ENCODE measurements at places on chromosomes 13 and 19.

GRCh38 chr19:52778811-52779210, 7.8 kb downstream of the ZNF600 start:
- no peak for DNase-seq

DNA sequence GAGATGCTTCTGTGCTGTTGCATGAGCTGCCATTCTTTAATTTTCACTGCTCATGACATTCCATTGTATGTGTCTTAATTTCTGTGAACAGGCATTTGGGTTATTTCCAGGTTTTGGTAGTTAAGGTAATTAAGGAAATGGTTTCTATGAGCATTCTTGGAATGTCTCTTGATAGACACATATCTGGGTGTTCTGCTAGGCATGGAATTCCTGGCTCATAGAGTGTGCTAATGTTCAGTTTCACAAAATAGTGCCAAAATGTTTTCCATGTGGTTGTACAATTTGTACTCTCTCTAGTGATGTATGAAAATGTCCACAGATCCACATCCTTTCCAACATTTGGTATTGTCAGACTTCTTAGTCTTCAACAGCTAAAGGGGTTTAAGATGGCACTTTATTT, 680.9 kb upstream of the SGCG start:
- no peak for DNase-seq

- no peak for DNase-seq
Measured at GRCh38 chr13:32257649-32258048, 57.5 kb downstream of the ZAR1L start.

DNA sequence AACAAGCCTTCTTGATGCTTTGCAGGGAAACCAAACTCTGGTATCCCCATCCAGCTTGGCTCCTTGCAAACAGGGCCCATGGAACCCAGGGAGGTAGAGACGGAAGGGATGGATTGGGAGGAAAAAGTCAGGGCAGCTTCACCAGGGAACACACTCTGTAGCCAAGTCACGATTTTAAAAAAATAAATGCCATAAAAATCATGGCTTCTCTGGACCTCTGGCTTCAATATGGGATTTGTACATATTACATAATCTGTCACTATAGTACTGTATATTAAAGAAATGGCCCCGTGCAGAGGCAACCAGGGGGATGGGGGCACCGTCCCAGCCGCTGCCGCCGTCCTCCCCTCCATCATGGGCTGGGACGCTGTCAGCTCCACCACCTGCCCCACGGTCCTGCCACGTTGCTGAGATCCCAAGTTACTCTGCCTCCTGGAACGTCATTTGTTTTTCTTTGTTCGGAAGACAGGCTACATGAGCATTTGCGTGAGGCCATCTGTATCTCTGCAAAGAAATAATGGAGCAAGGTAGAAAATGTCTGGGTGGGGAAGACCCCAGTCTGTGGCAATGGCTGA, 313.3 kb downstream of the ZNF536 start:
- no peak for DNase-seq

GRCh38 chr13:32378012-32378411, 49.9 kb downstream of the N4BP2L1 start:
- no peak for DNase-seq

- DNase-seq: no peak
Measured at GRCh38 chr19:19475849-19476828, 39.2 kb downstream of the TSSK6 start.

DNA sequence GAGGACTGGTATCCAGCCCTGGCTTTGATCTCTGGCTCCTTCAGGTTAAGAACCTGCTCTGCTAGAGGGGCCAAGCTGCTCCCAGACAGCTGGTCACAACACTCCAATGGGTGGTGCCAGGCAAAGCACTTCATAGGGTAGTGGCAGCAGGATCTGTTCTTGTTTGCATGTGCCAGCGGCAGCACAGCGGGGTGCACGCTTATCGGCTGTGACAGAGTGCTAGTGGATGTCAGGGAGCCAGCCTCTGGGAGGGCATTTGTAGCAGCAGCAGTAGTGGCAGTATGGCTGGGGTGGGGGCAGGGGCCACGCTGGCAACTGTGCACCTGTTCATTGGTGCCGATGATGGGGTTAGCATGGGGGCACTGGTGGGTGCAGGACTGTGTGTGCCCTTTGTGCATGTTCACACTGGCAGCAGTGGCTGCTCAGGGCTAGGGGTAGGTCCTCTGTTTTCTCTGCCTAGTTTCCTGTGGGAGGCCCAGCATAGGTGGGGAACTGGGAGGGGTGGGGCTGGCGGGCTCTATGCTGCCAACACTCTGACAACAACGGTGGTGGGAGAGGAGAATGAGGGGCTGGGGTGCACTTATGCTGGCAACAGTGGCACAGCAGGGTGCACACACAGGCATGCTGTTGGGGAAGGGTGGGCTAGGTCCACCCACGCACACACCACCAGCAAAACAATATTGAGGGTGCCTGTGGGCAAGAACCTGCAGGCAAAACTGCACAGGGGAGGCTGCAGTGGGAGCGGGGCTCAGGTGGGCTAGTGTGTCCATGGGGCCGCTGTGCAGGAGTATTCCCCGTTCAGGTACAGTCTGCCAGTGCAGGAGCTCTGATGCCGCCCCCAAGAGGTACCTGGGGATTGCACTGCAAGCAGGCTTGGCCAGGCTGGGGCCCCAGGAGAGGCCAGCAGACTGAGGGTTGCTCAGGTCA, 19.3 kb downstream of the AP1M1 start:
- DNase-seq: no peak

- no peak for DNase-seq
Measured at GRCh38 chr19:52140032-52140710, 433 bp upstream of the ZNF616 start.

GRCh38 chr19:48698046-48698445, 2.3 kb downstream of the FUT2 start:
- no peak for DNase-seq

DNA sequence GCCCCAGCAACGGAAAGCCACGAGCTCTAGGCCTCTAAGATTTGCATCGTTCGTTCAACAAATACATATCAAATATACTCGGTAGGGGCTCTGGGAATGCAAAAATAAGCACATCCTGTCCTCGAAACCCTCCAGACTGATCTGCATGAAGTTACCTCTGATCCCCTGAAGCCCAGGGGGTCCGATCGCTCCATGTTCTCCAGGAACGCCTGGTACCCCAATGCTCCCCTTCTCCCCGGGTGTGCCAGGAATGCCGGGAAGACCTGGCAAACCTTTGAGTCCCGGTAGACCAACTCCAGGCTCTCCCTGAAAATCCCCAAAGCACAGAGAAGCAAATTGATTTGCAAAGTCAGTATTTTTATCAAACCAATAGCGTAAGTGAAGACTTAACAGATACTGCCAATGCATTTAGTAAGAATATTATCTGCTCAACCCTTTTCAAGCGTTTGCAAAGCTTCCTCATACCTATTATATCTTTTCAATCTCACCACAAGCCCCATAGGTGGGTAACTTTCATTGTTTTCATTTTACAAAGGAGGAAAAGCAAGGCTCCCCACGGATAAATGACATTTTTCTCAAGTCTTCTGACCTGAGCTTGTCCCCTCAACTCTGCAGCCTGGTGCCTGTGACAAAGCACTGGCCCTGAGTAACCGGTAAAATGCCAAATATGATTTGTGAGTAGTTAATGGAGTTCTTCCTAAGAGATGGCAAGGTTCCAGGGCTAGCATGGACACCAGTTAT, 127.7 kb downstream of the COL4A1 start:
- no peak for DNase-seq

DNA sequence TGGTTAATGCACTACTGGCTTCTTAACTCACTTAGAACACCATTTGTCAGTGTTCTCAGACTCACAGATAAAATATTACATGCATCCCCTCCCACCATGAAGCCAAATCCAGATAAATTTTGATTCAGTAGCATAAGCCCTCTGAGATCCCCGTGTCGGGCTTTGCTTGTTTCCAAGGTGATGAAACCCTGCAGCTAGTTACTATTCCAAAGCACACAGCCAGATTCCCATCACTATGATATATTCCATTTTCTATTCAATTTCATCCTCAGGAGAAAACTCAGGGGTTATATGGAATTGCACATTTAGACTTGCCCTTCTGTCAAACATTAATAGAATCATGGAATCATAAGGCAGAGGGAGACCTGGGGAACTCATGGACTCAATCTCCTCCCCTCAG, 9.4 kb upstream of the FAM124A start:
- DNase-seq: no peak

- no peak for DNase-seq
Measured at GRCh38 chr13:46181840-46182490, at the start of gene LCP1. TSS of gene LCP1 (minus strand) at chr13:46182177. CDS start at chr13:46159662, 22,515 bp downstream.

DNA sequence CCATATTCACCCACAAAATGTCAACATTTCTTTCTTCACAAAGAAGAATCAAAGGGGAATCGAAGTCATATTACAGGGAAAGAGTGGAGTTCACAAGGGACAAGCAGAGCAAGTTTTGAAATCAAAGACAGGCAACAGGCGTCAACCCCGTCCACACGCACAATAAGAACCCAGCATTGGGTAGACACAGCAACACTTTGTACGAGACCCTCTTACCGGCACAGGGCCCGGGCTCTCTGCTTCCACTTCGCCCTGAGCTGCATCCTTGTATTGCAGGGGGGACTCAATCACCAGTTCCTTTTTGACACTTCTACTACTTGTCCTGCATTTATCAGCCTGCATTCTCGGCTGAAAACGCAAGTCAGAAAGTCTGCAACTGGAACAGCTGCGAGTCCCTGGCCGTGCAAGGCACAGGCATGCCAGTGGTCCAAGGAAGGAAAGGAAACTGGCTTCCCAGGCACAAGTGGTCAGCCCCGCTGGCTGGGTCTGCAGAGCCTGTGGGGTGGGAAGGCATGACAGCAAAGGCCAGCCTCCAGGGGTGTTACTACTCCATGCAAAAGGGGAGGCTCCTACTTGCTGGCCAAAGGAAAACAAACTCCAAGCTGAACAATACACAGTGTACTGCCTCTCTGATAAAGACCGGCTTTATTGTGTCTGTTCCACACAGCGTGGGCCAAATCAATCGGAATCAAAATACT, at the start of gene DOCK9:
DOCK9 (minus strand) TSS at position 497 of the 698 bp plus-strand sequence; CDS start at position 342, 155 bp downstream.
- DNase-seq: peak; percentile 58

GRCh38 chr13:31987535-31988170, 43.9 kb upstream of the FRY start:
- DNase-seq: no peak

GRCh38 chr13:77492982-77493381, 42.5 kb upstream of the SCEL start:
- no peak for DNase-seq

DNA sequence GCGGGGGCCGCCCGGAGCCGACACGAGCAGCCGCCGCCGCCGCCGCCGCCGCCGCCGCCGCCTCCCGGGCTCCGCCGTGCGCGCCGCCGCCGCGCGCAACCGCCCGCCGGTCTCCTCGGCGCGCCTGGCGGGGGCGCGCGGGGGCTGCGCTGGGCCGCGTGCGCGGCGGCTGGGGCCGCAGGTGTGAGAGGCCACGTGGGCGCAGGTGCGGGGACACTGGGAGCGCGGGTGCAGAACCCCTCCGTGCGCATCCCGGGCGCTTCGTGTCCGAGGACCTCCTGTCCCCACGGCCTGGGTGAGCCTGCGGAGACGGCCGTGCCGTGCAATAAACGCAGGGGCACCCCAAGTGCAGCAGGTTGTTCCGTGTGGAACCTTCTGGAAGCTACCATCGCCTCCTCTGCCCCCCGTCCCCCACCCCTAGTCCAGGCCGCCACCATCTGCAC, at the start of gene LINGO3:
LINGO3 (minus strand) TSS at position 41 of the 443 bp plus-strand sequence. CDS start 16,378 bp downstream, outside the sequence.
- DNase-seq: no peak

DNA sequence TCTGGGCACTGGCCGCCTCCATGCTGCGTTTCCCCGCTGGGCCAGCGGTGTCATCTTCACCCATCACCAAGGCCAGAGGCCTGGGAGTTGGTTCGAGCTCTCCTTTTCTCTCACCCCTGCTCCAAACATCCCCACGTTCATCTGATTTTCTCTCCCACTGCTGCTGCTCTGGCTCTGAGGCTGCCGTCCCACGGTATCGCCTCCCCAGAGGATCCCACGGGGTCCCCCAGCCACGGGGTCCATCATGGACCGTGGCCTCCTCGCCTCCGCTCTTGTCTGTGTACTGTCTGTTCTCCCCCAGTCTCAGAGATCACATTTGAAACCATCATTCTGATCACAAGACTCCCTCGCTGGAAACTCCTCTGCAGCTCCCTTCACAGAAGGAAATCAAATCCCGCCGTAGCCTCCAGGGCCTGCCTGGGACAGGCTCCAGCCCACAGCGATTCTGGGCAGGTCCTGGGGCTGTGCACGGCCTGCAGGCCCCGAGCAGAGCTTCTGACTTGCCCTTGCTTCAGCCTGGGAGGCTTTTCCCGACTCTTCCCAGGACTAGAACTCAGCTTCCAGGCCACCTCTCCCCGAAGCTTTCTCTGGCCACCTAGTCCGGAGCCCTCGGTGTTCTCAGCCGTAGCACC, 64.2 kb downstream of the SOX1 start:
- DNase-seq: no peak

GRCh38 chr13:66665991-66666390, 564.1 kb downstream of the PCDH9 start:
- DNase-seq: peak; percentile 35

DNA sequence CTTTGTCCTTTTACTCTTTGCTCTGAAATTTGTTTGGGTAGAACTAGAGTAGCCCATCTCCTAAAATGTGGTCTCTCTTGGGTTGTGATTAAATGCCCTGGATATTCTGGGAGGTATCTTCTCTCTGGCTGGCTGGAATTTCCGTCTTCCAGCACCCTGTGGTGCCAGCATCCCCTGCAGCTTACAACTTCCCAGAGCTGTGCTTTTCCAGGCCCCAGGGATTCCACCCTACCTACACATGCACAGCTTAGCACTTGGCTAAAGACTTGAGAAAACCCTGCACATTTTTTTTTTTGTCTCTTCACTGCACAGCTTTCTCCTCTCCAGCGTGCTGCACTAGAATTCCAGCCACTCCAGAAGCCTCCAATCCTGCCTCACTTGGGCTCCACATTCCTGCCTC, 334.7 kb downstream of the IRS2 start:
- DNase-seq: no peak

DNA sequence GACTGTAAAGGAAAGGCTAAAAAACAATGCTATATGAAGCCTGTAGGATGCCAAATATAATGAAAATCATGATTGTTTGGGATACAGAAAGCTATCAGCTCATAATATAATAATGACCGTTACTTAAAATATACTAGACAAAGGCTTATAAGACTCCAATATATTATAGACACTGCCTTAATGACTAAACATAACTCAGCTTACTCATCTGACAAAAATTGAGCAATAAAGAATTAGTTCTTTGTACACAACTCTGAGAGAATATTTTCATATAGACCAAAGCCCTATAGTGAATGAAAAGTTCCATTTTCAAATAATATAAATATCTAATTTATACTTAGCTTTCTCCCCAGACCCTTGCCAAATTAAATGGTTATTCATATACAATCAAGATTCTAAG, 283.3 kb downstream of the DIAPH3 start:
- no peak for DNase-seq

DNA sequence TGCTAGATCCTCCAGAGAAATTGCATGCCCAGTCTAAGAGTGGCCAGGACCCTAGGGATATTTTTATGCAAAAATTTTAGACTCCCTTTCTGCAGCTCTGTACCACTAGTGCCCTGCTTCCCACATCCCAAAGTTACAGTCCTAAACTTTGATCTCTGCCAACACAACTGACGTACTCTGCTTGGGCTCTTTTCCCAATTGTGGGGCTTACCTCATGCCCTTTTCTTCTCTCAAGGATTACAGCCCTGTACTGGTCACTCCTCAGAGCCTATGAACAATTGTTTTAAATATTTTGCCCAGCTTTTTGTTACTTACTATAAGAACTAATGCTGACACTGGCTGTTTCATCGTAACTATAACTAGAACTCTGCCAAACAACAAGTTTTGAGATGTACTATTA, 57.8 kb upstream of the FBXL3 start:
- DNase-seq: no peak

All from right kidney (tissue), 9 donors.